ENCODE measurements at places on chromosomes 13 and 19.

- no peak for DNase-seq
These were observed 9.1 kb upstream of the ERVK3-1 start for GRCh38 chr19:58296104-58296503.

DNA sequence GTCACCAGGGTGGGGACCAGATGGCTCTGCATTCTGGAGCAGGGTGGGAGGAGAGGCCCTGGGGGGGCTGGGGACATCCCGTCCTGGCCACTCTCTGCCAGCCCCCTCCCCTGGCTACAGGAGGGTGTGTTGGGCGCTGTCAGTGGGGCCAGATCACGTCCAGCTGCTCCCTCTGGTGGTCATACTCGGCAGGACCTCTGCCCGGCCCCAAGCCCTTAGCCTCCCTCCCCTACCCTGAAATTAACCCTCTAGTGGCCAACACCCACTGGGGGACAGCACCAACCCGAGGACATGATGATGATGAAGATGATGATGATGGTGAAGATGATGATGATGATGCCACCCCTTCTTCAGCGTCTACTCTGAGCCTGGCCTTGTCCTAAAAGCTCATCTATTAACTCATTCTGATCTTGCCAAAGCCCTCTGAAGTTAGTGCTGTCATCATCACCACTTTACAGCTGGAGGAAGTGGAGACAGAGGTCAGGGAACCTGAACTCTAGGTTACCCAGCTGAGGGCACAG lies 590 bp upstream of the LGI4 start:
- peak; percentile 50 for DNase-seq

GRCh38 chr13:30065181-30065580 lies 214.8 kb upstream of the UBL3 start:
- DNase-seq, result no peak

- no peak for DNase-seq
These were observed 62.7 kb downstream of the SIPA1L3 start for GRCh38 chr19:37969695-37970094.

DNA sequence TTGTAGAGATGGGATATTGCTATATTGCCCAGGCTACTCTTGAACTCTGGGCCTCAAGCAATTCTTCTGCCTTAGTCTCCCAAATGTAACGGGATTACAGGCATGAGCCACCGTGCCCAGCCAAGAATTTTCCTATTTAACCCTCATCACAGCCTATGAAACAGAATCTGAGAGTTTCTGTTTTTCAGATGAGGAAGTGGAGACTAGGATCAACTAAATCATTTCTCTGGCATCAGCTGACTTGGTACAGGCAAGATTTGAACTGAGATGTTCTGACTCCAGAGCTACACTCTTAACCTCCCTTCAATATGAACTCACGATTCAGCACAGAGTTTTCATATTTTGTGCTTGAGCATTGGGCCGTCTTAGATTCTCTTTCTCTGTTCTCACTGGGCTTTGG lies 8.1 kb downstream of the ZNF460 start:
- DNase-seq, result no peak

DNA sequence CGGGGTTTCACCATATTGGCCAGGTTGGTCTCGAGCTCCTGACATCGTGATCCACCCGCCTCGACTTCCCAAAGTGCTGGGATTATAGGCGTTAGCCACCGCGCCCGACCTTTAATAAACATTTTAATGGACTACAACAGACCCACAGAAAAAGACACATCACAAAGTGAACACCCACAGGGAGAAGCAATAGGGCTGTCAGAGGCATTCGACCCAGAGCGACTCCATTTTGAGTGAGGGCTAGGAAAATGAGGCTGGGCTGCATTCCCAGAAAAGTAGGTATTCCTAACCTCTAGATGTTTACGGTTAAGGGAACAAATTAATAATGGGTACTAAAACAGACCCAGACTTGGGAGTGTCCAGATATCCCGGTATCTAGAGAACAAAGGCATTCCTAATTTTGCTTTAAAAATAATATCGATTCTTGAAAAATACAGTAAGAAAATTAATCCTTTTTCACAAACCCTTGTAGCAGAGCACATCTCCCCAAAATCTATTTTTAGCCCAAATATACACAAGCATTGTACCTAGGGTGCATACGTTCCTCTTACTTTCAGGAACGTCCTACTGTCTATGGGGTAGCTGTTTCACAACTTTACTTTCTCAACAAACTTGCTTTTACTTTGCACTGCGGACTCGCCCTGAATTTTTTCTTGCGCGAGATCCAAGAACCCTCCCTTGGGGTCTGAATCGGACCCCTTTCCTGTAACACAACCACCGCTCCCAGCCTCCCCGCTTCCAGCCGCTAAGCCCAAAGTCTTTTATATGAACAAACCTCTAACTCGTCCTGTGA lies 811 bp upstream of the ZNF8 start:
- no peak for DNase-seq

- DNase-seq, result no peak
These were observed 130.5 kb upstream of the RNF113B start for GRCh38 chr13:98307463-98308085.

- DNase-seq, result no peak
These were observed 525.6 kb downstream of the DCT start for GRCh38 chr13:93953841-93954240.

DNA sequence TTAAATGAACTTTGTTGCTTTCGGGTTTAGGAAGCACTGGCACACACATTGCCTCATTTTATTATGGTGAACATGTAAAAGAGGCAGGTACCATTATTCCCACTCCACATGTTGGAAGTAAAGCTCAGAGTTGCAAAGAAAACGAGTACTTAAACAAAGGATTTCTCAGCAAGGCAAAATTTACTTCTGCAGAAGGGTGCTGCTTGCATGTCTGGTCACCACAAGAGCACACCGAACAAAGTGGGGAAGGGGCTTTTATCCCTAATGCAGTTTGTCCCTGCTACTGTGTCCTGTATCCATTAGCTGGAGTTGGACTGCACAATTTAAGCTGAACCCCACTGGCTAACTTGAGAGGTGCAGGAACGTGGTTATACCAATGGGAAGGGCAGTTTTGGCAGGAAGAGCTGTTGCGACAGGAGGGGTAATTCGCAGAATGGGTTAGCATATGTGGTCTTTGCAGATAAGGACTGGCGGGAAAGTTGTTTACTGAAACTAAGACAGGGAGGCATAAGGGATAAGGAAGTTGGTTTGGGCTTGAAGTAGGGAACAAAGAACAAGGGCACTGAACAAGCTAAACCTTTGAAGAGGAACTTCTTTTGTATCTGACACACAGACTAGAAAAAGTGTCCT lies 545.5 kb downstream of the UQCRFS1 start:
- DNase-seq, result no peak

GRCh38 chr19:22606954-22607652 lies 27.0 kb upstream of the ZNF492 start:
- no peak for DNase-seq

DNA sequence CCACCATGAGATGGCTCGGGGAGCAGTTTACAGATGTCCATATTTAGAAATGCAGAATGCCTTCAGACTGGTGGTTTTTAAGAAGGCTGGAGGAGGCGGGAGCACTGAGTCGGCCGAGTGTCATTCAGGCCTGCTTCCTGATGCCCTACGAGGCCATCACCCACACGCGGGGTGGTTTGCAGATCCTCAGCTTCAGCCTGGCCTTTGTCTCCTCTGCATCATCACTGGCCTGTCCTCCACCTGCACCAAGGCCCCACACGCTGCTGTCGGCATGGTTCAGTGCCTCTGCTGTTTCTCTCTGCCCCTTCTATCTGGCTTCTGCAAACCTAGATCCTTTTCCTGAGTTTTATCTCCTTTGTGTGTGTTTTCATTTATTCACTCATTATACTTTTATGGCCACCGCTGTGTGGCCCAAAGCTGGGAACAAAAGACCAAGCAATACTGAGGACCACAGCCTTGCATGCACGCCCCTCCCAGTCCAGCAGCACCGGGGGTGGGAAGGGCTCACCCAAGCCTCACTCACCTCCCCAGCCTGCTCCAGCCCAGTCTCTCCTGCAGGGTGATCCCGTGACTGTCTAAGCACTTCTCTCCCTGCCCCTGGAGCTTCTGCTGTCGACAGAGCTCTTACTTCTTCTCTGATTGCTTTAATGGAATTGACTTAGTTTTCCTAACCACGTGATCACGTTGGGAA lies 240.8 kb downstream of the TEX29 start:
- no peak for DNase-seq

DNA sequence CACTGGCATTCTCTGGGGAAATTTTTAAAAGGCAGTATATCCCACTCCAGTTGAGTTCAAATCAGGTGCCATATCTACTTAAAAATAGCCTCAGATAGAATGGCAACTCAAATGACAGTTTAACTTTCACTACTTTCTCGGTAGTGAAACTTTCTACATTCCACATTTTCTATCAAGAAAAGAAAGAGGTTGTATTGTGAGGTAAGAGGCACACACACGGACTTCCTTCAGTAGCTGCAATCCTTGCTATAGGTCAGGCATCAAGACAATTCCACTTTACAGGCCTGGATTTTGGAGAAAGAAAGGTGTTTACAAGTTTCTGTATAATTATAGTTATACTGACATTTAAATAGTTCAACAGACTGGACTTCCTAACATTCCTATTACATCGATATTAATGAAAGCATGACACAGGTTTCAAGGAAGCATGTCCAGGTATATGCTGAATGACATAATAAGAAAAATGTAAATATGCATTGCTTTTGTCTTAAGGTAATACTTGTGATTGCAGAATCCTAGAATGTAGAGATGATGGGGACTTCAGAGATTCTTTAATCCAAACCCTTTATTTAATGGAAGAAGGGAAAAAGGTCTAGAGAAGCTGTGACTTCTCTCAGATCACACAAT lies 5.2 kb downstream of the STARD13 start:
- no peak for DNase-seq

DNA sequence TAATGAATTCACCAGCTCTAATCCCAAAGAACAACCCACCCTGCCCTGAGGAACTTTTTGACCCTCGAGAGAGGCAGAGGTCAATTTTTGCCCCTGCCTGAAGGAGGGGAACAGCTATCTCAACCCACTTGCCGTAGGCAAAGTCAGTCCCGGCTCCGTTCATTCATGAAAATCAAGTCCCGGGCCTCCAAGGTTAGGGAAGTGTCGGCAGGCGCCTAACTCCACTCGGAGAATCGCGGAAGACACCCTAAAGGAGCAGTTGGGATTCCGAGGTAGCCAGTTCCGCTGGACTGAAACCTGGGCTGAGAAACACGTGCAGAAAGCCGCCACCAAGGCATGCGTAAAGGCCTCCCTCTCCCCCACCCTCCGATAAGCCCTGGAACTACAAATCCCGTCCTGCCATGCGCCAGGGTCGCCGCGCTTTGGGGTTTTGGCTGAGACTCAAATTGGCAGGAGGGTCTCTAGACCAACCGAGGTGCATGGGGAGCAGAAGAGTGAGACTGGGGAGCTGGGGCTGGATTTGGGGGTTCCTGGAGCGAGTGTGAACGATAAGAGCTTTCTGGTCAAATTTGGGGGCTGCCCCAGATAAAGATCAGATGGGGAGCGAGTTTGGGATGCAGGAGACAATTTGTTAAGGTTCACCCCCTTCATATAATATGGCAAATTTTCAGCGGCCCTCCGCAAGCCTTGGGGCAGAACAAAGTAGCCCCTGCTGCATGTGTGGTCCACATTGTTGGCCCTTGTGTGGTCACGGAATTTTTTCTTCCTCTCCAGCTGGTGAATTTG lies at the start of gene TNPO2:
TNPO2 (minus strand) TSS at position 292 of the 786 bp plus-strand sequence. CDS start 2,955 bp downstream, outside the sequence.
- DNase-seq, result peak; percentile 73

DNA sequence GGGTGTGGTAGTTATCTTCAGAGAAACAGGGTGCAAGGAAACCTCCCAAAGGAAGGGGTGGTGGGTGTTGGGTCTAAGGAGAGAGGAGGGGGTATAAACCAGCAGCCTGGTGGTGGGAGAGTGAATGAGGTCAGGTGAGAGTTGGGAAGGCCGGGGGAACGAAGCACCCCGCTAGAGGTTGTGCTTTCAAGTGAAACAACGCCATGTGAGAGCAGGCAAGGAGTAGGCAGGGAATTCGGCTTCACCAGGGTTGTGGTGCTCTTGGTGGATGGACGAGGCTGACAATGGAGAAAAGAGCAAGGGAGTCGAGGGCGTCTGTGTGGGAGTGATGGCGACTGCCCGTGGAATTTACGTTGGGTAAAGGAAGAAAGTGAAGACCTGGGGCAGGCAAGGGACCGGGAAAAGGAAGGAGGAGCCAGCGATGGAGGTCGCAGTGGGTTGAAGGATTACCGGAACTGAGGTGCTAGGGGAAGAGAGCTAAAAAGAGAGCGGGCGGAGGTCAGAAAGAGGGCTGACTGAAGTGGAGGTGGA lies 2.1 kb upstream of the MLNR start:
- DNase-seq, result no peak

- DNase-seq, result no peak
These were observed 135.5 kb downstream of the ZAR1L start for GRCh38 chr13:32179708-32180107.

DNA sequence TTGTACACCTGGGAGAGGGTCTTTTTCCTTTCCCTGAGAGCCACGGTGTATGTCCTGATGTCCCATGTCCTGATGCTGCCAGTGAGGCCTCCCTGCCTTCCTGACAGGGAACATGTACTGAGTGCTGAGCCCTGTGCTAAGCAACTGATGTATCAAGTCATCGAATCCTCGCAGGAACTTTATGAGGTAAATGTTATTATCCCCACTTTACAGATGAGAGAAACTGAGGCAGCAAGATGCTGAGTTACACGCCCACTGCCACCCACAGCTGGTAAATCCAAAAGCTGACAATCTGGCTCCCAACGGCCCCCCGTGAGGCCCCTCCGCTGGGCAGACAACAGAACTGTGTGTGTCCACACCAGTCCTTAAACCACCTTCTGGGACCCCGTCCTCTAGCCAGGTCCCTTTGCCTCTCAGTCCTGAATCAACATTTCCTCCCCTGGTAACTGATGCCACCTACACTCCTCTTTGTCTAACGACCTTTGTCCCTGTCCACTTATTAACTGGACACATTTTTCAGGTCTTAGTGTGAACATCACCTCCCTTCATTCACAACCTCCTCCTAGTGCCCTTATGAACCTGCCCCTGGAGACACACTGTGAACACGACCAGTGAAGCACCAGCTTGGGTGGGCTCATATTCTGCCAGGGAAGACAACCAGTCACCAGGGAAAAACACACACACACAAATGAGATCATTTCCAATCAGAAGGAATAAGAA lies 5.4 kb upstream of the VSIG10L start:
- DNase-seq, result no peak

Data from activated CD4-positive, alpha-beta T cell treated with anti-CD3 and anti-CD28 coated beads, Interleukin-2, amount 50 U/mL, for 24 hours (primary cell).